Nephron progenitor cell (in vitro differentiated cells): ENCODE measurements at places on chromosomes 13 and 19.

GRCh38 chr19:44694184-44694579 is 4.8 kb upstream of the CEACAM16 start:
- no peak for DNase-seq

DNA sequence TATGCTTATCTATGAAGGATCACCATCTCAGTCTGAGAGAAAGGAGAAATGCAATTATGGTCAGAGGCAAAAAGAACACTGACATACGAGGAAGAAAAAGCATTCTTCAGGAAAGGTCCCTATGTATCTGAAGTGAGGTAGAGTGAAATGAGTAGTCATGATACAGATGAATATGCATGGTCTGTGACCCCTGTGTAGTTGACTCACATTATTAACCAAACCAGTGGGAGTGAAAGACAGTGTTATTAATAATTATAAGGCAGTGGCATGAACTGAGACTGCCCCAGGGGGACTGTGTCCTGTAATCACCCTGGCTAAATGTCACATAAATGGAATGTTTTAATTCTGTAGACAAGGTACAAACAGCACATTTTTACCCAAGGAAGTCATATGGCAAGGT is 1320.2 kb upstream of the PCDH9 start:
- no peak for DNase-seq

GRCh38 chr13:72820156-72820897 is 38.4 kb downstream of the PIBF1 start:
- DNase-seq: no peak

GRCh38 chr19:2478756-2479555 is 3.0 kb downstream of the GADD45B start:
- peak; percentile 51 for DNase-seq

DNA sequence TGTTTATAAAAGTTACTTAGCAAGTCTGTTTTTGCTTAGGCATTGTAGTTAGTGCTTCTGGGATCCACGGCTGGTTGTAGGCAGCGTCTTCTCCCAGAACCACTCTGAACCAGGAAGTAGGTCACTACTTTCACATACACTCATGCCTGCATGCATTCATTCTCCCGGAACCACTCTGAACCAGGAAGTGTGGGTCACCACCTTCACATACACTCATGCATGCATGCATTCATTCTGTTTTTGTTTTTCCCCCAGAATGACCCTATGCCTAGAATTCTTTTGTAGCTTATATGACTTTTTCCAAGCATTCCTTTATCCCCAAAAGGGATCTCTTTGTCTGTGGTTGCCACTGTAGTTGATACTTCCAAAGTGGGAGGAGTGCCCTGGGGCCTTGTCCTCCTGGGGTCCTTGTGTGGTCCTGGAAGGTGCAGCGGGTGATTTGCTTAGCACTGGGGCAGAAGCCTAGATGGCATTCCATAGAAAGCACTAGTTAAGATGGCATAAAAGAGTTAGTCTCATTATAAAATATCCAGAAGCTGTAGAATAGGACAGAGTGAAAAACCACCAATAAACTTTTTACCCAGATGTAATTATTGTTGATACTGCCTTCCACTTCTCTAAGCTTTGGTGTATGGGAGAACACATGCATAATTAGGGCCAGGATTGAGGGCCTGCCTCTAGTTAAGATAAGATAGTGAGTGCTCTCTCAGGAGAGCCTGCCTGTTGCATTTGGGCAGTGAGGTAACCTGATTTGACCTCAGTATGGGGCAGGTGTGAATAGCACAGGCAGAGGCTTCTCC is 68.6 kb upstream of the TEX29 start:
- DNase-seq: no peak

- no peak for DNase-seq
Measured at GRCh38 chr19:32646556-32646955, 28.4 kb downstream of the ANKRD27 start.

DNA sequence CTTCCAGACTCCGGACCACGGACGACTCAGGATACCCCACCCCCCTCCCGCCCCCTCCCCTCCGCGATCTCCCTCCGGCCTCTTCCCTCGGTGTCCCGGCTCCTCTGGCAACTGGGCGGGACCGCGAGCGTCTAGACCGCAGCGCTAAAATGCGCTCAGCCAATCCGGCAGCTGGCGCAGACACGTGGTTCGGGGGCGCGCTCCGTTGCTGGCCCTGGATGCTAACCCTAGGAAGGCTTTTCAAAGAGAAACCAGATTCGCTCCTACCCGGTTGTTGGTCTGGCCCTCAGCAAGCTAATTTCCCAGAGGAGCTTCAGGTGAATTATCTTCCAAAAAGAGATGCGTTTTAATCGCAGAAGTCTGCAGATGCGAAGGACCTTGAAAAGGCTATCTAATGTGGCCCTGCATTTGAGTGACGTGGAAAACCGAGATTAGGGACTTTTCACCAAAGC is at the start of gene DZIP1:
TSS of gene DZIP1 (minus strand) at position 106 of the 452 bp plus-strand sequence. CDS start 2,677 bp downstream, outside the sequence.
- peak; percentile 81 for DNase-seq

DNA sequence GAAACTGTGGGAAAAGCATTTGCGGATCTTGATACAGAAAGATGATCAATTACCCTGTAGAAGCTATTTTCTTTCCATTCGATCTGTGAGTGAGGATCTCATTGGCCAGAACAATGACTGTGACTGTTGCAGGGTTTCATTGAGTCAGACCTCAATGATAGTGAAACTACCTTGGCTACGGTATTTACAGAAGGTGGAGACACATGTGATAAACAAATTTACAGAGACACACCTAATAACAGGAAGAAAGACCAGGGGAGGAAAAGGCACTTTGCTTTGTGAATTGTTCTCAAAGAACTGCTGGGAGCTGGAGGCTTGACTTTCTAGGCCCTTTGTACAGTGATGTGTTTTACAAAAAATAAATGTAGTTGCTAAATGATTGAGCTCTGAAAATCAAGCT is 19.9 kb upstream of the ARGLU1 start:
- DNase-seq: no peak

DNA sequence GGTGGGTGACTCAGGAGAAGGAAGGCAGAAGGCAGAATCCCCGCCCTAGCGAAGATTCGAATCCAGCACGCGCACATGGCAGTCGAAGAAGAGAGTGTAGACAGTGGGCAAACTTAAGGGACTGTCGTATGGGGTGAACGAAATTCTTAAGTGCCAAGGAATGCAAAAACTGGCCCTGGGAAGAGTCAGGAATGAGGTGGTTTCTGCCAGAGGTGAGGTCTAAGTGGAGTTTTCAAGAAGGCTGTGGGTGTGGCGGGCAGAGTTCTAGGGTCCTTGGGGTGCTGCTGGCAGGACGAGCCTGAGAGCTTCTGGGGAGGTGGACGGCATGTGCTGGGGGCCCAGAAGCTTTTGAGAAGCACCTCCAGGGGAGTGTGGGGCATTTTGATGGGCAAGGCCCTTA is 63.9 kb upstream of the RNF113B start:
- no peak for DNase-seq

DNA sequence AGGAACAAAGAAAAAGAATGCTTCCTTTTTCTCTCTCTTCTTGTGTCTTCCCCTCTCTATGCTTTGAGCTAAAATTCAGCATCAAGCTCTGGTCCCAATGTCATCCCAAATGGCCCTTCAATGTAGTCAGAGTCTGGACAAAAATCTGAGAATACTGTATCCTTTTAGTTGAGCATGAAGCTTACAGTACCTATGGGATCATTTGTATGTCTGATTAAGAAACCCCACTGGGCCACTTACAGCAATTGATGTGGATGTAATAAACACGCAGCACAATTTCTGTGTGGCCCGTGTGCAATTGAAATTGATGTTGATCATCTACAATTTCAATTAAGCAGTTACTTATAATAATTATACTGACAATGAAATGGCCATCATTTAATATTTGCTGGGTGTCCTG is 188.9 kb upstream of the RNF113B start:
- DNase-seq: no peak

GRCh38 chr19:50897612-50898011 is 13.6 kb downstream of the KLK4 start:
- no peak for DNase-seq

- no peak for DNase-seq
Measured at GRCh38 chr19:51794885-51795490, at the start of gene FPR3. Gene FPR3 (plus strand): TSS chr19:51795157. CDS start chr19:51823749, 28,592 bp downstream.

GRCh38 chr19:58170860-58171259 is 12.0 kb upstream of the ZNF274 start:
- DNase-seq: no peak

- no peak for DNase-seq
Measured at GRCh38 chr13:93502987-93503615, 276.5 kb downstream of the GPC6 start.

GRCh38 chr13:107157271-107157670 is 589.3 kb upstream of the ARGLU1 start:
- no peak for DNase-seq

DNA sequence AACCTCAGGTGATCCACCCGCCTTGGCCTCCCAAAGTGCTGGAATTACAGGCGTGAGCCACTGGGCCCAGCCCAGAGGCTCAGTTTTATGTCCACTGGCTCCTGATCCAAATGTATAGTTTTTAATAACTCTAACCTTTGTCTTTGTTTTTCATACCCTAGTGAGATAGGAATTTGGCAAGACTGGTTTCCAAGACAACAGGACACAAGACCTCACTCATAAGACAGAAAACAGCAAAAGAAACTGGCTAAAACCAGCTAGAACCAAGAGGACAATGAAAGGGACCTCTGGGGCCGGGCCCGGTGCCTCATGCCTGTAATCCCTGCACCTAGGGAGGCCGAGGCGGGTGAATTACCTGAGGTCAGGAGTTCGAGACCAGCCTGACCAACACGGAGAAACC is 27.6 kb downstream of the CPT1C start:
- DNase-seq: no peak

GRCh38 chr19:46746281-46747057 is at the start of gene STRN4:
Gene STRN4 (minus strand): TSS chr19:46746450. CDS start chr19:46746430, 20 bp downstream.
- peak; percentile 74 for DNase-seq

- DNase-seq: no peak
Measured at GRCh38 chr13:37701972-37702371, 103.4 kb upstream of the POSTN start.

GRCh38 chr19:49802836-49803528 is 10.1 kb downstream of the FUZ start:
- no peak for DNase-seq

- DNase-seq: no peak
Measured at GRCh38 chr13:111597191-111597611, 276.8 kb downstream of the TEX29 start.

GRCh38 chr13:46621792-46622629 is 69.0 kb downstream of the LRCH1 start:
- no peak for DNase-seq

DNA sequence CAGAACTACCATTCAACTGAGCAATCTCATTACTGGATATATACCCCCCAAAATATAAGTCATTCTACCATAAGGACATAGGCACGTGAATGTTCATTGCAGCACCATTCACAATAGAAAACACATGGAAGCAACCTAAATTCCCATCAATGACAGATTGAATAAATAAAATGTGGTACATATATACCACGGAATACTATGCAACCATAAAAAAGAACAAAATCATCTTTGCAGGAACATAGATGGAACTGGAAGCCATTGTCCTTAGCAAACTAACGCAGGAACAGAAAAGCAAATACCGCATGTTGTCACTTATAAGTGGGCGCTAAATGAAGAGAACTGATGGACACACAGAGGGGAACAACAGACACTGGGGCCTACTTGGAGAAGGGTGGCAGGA is 14.1 kb downstream of the RNF113B start:
- DNase-seq: no peak

- no peak for DNase-seq
Measured at GRCh38 chr13:34357435-34358232, 539.7 kb downstream of the RFC3 start.

- no peak for DNase-seq
Measured at GRCh38 chr13:21033212-21033840, 28.1 kb downstream of the LATS2 start.

DNA sequence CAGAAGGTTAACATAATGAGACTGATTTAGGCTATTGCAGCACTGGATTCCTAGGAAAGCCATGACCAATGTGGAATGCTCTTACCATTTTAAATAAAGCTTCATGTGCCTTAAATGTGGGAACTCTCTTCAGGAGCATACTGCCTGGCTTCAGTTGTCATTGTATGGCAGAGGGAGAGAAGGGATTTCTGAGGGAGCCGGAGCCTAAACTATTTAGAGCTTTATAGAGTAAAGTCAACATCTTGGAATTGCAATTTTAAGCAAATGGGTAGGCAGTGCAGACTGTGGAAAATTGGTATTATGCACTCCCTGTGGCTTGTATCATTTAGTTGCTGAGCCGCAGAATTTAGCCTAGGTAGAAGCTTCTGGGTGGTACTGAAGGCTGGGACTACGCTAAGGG is 2041.4 kb downstream of the PCDH9 start:
- DNase-seq: no peak

DNA sequence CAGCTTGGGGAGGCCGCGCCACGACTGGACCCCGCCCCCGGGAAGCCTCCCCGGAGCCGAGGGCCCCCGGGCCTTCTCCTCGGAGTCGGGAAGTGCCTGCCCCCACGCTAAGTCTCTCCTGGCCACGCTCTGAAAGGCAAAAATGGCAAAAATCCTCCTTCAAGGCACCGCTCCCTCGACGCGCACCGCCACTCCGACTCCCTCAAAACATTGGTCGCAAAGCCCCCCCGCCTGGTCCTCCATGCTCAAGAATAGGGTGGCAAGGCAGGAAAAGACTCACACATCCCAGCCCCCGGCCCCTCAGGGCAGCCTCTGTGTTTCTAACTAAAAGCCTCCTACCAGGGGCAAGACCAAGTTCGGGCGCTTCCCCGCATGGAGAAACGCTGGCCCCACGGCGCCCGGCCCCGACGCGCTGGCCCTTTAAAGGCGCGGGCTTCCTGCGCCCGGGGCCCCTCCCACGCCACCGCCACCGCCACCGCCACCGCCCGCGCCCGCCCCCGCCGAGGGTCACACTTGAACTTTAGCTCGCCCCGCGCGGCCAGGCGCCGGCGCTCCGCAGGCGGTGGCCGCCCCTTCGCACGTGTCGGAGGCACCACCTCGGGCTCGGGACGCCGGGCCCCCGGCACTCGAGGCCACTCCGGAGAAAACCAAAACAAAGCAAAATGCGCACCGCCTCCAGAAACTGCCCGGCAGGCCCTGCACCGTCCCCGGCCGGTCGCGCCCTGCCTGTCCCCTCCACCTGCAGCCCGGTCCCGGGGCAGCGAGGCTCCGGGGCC is 1.9 kb downstream of the FOXO1 start:
- DNase-seq: peak; percentile 71

DNA sequence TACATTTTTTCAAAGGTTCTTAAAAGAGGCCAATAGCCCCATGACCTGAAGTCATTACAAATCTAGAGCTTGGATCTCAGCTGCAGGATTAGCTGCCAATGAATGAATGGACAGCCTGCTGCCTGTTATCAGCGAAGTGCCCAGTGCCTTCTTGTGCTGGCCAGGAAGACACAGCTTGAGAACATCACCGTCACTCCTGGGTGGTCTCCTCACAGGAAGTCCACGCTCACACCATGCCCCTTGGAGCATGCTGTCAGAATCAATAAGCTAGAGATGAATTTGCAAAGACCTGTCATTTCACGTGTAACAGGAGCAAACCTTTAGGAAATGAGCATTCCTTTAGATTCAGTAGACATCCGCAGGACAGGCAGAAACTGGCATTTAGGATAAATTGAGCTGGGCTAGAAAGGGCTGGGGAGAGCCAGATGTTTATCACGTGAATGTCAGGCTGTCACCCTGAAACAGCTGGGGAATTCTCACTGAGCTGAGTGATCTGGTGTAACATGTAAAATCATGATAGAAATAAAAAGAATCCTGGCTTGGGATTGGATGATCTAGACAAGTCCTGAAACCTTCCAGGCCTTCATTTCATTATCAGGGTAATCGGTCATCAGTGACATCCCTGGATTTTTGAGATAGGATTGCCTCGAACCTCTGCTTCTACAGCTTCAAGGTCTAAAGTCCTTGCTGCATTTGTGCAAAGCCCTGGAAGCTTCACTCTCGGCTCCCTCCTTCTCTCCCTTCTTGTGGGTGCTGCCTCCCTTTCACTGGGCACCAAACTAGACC is 49.9 kb upstream of the MEDAG start:
- no peak for DNase-seq

GRCh38 chr19:19385896-19386869 is 19.3 kb upstream of the GATAD2A start:
- peak; percentile 69 for DNase-seq
